ENCODE measurements at places on chromosomes 2 and 18.

DNA sequence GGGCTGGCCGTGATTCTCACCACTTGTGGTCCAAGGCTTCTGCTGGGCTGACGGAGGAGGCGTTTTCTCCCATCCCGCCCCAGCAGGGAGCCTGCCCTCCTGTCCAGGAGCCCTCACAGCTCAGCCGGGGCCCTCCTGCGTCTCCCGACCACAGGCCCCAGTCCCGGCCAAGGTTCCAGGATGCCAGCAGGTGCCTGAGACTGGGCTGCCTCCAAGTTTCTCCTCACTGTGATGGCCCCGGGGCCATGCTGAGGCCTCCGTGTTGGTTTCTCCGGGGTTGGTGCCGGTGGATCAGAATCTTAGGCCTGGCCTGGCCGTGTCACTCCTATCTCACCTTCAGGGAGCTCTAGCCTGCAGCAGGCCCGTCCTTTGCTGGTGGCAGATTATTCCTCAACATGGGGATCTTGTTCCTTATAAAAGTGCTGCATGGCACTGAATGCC lies 5.9 kb downstream of the KCNG2 start:
- no peak for DNase-seq

GRCh38 chr2:194465641-194466040 lies 1191.4 kb upstream of the SLC39A10 start:
- no peak for DNase-seq

- DNase-seq = no peak
Measured at GRCh38 chr2:118913131-118913802, 28.7 kb upstream of the MARCO start.

DNA sequence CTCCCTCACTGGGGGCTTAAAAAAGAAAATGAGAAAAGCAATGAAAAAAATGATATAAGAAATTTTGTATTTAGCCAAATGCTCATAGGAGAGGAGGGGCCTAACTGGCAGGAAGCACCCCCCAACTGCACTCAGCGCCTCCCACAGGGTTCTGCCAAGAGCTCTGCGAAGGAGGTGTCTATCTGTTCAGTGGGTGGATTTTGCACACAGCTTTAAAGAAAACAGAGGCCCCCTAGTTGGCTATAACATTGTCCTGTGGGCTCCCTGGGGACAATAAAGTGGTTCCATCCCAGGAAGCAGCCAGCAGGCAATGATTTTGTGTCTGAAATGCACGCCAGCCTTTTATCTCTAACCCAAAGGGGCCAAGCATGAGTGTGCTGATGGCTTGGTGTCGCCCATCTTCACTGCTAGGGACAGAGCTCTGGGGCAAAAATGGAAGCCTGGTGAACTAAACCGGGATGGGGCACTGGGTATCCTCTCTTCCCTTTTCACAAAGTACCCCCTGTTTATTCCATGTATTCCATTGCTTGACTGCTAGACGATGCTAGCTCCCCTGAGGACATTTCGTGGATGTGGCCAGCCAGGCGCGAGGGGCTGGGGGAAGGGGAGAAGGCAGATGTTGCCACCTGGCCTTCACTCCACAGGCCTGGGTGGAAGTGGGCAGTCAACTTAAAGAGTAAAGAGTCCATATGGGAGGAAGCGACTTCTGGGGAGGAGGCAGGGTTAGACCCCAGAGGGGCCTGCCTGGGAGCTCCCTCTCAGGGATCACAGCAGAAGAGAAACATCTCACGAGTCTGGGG lies 205.7 kb downstream of the CYP26B1 start:
- DNase-seq = no peak

DNA sequence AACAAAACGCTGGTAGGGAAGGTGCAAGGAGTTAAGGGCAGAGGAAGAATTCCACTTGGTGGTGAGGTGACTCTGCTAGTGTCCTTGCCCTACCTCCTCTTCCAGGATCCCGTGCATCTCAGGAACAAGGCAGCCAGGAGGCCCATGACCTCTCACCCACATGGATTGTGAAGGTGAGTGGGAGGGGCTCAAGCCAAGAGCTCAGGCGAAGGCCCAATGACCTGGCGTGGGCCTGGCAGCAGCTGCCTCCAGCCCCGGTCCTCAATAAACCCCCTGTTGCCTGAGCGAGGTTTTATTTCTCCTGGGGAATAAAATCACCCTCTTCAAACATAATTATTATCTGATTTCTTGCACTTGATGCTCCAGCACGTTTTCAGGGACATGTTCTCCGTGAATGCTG lies 28.2 kb downstream of the LAMA1 start:
- DNase-seq = no peak

GRCh38 chr2:136049011-136049742 lies 63.8 kb upstream of the DARS1 start:
- no peak for DNase-seq

DNA sequence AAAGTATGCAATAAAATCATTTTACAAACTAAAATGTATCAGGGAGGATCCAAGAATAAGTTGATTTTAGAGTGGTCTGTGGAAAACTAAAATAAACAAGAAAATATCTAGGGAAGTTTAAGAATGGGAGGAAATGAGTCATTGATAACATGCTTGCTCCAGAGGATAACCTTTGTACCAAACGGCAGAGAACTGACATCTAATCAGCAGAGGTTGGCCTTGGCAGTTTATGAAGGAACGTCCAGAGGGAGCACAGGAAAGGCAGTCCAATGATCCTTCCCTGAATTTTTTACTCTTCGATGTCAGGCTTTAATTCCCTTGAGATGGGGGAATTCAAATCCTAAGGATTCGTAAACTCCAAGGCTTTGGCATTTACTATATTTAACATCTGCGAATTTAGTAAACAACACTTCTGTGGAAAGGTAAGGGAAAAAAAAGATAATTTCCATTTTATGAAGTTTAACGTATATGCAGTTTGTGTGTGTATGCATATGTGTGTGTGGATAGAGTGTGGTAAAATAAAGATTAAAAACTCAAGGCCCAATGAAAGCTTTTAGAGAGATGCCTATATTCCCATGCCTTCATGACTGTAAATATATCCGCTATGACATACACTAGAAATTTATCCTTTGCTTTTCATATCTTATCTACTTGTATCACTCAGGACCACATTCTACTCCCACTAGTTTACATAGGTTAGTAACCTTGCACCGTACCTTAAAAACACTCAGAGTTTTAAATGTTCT lies 8.7 kb upstream of the INPP1 start:
- no peak for DNase-seq

DNA sequence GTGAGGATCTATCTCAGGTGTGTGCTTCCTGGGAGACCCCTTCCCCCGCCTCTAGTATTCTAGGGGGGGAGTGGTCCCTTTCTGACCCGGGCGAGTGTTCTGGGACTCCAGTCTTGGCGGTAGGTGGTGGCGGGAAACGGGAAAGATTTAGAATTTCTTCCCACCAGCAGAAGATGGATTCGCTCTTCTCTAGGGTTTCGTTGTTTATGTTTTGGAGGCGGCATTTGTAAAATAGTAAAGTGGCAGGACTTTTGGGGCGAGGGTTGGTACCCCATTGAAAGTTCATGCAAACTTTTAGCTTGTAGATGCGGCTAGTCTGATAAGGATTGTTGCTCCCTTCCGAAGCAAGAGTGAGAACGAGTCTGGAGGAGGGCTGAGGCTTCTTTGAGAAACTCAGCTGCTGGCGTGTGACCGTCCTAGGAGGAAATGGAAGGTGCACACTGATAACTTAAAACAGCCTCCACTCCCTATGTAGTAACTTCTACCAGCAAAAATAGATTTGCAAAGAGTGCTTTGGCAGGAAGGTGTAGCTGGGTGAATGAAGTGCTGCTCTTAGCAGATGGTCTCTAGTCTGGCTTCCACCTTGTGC lies 412 bp downstream of the GPD2 start:
- no peak for DNase-seq

DNA sequence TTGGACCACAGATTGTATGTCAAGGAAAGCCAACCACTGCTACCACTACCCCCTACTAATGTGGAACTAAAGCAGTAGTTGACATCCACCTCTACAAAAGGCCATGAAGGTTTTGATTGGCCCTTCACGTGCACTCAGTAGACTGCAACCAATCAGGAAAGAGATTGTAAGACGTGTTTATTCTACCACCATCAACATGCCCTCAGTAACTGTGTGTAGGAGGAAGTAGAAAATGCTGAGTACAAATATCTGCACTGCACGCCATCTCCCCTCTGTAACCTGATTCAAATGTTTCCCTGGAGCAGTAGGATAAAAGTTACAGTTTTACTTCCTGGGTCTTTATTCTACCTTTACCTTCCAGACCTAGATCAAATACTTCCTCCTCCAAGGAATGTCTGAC lies 2.9 kb upstream of the CASP10 start:
- no peak for DNase-seq

DNA sequence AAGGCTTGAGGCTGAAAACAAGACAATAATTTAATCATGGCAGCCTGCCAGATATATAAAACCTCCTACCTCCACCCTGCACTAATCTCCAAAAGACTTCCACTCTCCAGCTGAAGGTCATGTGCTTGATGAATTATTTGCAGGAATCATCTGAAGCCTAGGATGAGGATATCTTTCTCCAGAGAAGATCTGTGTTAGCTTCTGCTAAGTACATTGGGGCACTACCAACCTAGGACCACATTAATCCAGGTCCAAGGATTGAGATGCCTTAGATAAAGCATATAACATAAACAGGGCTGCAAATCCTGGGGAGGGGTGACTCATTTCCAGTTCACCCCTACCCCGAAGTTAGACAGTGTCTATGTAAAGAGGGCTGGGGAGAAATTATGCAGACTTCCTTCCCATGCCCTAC lies 80.5 kb upstream of the FRZB start:
- no peak for DNase-seq

DNA sequence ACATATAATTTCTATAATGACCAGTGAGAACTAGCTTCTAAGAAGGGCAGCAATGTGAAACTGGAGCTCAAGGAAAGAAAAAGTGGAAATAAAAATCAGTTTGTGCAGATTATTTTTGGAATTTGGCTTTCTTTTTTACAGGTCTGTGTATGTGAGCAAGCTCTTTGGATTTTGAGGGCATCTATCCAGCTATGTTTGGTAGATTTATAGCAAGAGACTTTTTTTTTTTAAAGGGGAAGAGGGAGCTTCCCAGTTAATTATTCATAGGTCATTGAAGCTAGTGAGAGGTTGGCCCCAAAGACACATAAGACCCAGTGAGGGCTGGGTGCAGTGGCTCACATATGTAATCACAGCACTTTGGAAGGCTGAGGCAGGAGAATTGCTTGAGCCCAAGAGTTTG lies 24.0 kb upstream of the COLEC12 start:
- DNase-seq = no peak

GRCh38 chr2:220664272-220665107 lies 907.6 kb downstream of the EPHA4 start:
- no peak for DNase-seq

DNA sequence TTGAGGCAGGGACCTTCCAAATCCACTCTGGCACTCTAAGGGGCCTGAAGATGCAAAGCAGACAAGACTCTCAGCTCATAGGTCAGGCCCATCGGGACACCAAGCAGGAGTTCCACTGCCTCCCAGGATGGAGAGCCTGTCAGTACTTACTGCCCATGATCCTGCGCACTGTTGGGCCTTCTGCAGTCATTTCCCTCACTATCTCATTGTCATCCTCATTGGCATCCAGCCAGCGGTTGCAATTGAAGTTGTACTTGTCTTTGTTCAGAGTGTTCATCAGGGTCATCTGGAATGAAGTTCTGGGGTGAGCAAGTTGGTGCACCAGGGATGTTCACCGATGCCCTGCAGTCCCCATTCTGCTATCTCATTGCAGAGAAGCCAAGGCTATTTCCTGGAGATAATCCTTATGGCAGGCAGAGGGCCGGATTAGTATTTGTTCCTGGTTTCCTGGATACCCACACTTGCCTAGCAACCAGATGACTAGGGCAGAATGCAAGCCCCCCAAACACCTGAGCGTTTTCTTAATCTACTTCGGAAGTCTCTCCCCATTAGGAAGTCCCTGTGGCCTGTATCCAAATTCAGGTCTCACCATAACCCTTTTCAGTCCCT lies 65.1 kb downstream of the LOXHD1 start:
- no peak for DNase-seq

GRCh38 chr2:187093771-187094412 lies 244.9 kb upstream of the ZSWIM2 start:
- DNase-seq = no peak

DNA sequence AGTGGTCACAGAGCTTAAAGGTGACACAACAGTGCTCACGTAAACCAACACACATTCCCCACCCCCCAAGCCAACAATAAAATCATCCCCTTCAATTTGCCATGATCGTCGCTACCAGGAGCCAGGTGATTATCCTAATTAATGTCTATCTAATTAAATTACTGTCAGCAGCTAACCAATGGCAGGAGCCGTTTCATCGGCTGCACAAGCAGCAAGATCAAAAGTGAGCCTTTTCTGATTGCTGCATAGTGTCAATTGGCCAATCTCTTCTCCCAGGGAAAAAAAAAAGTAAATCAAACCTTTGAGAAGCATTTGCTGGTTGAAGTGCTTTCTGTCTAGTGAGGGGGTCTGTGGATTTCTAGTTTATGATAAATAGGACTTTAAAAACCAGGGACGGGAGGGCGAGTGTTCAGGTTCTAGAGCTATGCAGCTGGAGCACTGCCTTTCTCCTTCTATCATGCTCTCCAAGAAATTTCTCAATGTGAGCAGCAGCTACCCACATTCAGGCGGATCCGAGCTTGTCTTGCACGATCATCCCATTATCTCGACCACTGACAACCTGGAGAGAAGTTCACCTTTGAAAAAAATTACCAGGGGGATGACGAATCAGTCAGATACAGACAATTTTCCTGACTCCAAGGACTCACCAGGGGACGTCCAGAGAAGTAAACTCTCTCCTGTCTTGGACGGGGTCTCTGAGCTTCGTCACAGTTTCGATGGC lies at the start of gene TBR1:
Gene TBR1, plus strand, starts transcription at position 311 of the 721 bp plus-strand sequence. Its CDS starts 114 bp downstream, at position 425.
- DNase-seq = no peak

- DNase-seq = no peak
Measured at GRCh38 chr2:10004836-10005235, 38.5 kb upstream of the KLF11 start.

- DNase-seq = no peak
Measured at GRCh38 chr2:178880257-178880656, 73.0 kb upstream of the TTN start.

GRCh38 chr2:71710367-71711132 lies 257.2 kb downstream of the DYSF start:
- DNase-seq = no peak

GRCh38 chr2:154911729-154912128 lies 213.2 kb downstream of the KCNJ3 start:
- DNase-seq = no peak

GRCh38 chr2:147137711-147138110 lies 707.1 kb upstream of the ACVR2A start:
- DNase-seq = no peak

- no peak for DNase-seq
Measured at GRCh38 chr2:3666613-3666975, 8.6 kb downstream of the ALLC start.

GRCh38 chr2:72561621-72562318 lies 264.1 kb downstream of the EXOC6B start:
- no peak for DNase-seq

Measured in substantia nigra (tissue), 51 donors.